ENCODE measurements at places on chromosomes 2 and 18.

DNA sequence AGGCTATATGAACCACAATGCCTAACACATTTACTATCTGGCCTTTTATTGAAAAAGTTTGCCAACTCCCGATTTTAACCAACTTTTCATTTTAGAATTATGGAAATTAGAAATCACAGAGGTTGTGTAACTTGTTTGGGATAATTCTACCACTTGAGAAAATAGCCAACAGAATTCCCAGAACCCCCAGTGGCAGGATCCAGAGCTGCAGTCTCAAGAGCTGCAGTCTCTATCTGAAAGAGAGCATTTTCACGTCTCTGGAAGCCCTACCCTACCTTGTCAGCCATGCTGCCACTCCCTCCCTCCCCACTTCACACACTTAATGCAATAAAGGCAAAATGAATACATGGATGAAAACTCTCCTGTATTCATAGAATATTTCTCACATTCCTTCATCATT, 23.4 kb upstream of the TSPYL6 start:
- no peak for DNase-seq

DNA sequence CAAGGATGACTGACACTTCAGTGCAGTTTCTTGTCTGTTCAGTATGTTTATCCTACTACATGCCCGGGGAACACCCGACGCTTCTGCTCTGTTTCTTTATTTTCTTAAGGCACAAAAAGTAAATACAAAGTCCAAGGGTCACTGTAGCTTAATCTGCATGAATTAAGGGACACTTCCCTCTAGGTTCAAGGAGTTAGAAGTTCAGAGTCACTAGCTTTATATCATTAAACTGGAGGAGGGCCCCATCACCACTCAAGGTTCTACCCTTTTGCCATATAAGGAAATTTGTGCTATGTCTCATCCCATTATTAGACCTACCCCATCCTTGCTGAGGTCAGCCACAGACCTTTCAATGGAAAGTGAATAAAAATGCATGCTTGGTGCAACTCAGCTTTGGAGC, 27.6 kb upstream of the RMDN2 start:
- DNase-seq: no peak

DNA sequence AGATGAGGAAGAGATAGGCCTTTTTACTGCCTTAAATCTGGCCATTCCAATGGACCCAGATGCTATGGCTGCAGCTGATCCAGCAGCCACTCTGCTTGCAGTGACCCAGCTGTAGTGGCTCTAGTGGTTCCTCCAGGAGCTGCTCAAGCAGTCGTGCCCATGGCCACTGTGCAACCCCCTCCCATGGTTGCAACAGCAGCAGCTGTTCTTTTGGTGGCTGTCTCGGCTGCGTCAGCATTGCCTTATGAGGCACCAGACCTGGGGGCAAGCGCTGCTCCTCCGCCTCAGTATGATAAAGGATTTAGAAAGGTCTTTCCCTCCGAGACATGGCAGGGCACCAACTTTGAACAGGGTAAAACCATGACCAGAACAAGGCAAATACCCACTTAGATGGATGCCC, 384.9 kb upstream of the DCC start:
- no peak for DNase-seq

DNA sequence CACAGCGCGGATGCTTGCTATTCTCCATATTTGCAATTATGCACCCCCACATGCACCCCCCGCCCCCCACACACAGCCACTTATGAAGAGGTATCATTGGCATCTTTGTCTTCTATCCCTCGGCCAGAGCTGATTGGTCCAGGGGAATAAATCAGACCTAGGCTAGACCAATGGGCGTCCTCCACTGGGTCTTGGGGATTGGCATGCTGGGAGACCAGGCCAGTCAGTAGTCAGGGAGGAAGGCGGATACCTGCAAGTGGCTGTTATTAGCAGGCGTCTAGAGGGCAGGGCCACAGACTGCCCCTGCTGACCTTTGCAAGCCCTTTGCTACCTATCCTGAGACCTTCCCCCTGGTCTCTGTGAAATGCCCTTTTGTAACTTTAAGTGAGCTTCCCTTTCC, 30.0 kb downstream of the ATOH8 start:
- DNase-seq: no peak

DNA sequence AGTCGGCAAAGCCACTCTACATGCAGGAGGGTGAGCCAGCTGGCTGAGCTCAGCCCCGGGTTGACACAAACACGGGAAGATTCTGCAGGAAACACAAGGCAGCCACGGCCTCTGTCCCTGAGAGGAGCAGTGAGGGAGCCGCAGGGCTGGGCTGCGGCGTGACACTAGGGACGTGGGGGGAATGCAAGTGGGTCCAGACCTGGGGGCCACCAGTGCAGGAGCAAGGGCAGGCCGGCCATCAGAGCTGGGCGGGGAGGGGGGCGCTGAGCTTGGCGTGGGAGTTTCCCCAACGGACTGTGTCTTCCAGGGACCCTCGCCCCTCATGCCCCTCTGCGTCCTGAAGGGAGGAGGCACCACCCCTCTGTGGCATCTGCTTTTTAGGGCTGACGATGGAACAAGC, 12.0 kb upstream of the C1QL2 start:
- no peak for DNase-seq

GRCh38 chr2:74099835-74100234, 47.9 kb downstream of the BOLA3 start:
- no peak for DNase-seq

DNA sequence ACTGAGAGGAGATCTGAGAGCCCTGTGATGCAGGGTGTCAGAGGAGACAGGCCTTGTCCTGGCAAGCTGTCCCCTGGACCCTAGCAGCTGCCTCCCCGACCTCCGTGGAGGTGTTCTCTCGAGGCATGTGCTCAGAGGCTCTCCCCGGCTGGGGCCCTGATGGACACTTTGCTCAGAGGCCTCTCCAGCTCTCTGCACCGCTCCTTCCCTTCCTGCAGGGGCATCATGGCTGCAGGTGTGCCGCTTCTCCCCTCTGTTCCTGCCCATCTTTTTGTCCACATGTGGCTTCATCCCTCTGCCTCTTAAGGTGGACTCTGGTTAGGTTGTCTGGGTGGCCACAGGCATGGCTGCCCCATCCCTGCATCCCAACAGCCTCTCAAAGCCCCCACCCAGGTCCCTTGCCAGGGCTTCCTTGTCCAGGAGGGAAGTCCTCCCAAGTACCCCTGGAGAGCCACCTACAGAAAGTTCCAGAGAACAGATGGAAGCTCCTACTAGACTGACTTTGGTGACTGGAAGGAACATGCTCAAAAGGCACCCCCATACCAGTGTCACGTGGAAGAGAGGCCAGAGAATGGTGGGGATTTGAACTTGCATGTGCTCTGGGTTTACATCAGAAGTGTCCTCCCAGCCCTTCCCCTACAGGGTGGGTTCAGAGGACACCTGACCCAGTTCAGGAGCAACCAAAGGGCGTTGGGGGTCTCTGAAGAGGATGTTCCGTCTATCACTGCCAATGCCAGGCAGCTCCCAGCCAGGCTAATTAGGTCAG, 120.4 kb downstream of the KLHL29 start:
- no peak for DNase-seq

DNA sequence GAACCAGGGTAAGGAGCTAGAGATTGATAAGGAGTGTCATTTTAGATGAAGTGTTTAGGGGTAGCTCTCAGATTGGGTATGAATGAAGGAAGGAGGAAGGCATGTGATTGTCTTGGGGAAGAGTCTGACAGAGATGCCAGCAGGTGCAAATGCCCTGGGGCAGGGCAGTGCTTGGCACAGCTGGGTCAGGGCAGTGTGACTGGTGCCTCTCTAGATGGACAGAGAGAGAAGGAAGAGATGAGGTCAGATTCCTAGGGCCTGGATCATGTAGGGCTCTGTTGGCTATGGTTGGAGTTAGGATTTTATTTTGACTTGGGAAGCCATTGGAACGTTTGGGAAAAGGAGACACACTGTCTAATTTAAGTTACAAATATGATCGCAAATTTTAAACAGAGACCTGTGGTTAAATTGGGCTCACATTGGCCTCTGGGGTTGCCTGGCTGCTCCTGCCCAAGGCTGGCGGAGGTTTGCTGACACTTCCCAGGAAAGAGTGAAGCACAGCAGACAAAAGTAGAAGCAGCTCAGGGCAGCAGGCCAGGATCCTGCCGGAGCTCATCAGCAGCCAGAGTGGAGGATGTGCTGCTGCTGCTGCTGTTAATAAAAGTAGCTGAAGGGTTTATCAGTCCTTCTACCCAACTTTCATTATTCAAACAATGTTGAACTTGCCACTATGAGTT, 32.7 kb upstream of the FHL2 start:
- no peak for DNase-seq

GRCh38 chr2:29255004-29255403, 139.8 kb downstream of the CLIP4 start:
- DNase-seq: no peak

DNA sequence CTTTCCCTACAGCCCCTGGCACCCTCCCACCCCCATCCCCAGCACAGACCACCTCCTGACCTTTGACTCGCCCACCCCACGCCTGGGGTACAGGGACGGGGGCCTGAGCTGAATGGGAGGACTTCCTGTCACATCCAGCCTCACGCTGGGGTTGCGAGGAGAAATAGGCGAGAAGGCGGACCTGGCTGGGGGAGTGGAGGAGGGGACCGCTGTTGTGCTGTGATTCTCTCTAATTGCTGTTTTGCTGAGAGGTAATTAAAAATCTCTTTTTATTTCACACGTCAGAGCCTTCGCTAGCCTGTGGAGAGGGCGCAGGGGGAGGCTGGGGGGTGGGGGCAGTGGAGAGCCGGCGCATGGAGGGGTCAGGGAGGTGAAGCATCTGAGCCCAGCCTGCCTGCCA, 9.7 kb upstream of the ECEL1 start:
- DNase-seq: no peak

DNA sequence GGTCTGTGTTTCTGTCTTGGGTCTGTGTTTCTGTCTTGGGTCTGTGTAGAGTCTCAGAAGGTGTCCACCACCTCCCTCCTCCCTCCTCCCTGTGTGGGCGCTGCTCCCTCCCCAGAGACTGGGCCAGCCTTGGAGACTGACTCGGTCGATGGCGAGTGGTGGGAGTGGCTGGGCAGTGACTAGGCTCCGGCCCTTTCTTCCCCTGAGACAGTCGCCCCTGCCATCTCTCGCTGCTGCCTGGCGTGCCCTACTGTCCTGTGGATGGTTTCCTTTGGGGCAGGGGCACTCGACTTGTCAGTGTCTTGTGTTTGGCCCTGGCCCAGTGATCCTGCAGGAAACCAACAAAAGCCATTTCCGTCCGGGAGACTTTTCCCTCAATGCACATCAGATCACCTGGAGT, 215.8 kb downstream of the NDUFA10 start:
- no peak for DNase-seq

DNA sequence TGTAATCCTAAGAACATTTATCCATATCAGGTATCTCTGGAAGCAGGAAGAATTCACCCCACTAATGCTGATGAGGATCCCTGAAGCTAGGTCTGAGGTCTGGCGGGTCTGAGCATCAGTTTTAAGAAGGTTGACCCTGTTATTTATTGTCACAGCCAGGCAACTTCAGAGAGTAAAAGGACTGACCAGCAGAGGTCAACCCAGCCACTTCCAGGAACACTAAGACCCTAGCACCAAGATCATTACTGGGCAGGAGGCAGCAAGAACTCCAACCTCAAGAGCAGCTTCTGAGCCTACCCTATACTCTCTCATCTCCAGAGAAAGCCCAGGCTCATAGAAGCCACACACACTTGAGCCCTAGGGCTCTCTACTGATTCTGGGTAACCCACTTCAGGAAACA, 901.4 kb downstream of the DCDC2C start:
- no peak for DNase-seq

DNA sequence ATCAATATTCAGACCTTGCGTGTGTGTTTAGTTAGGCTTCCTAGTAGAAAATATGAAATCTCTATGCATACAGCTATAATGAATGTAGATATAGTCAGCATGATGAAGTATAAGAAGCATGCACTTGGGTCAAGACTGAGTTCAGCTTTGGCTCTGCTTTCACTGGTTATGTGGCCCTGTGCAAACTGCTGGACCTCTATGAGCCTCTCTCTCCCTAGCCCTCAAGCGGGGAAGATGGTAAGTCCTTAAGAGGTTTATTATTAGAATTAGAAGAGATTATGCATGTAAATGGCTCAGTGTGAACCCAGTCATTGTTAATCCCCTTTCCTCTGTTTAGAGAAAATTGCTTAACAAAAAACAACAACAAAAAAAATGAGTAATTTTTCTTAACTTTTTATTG, 178.8 kb upstream of the NXPH2 start:
- DNase-seq: no peak

DNA sequence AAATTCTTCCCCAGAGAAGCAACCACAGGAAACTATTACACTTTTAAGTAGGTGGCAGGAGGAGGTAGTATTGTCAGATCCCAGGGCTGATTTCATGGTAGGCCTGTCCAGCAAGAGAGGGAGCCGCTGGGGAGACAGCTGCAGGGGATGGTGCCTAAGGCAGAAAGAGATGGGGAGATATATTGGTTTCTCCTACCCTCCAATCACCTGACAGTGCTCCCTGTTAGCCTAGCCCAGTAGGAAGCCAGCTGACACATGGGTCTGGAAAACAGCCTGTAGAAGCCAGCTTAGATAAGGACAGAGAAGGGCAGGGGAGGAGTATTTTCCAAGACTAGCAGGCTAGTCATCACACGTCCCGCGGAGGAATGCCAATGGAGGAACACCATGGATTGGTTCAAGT, 8.2 kb upstream of the SPOPL start:
- DNase-seq: no peak

- no peak for DNase-seq
These were observed 20.0 kb upstream of the SLC8A1 start for GRCh38 chr2:40471866-40472265.

GRCh38 chr2:175030380-175031271, 25.4 kb upstream of the CHN1 start:
- DNase-seq: no peak

- no peak for DNase-seq
These were observed 25.8 kb downstream of the IMPA2 start for GRCh38 chr18:12007063-12007462.

GRCh38 chr2:74006459-74006858, 21.7 kb downstream of the TET3 start:
- DNase-seq: no peak

- no peak for DNase-seq
These were observed 43.6 kb upstream of the PGAP1 start for GRCh38 chr2:196970099-196970498.

Data from stimulated activated CD4-positive, alpha-beta T cell treated with anti-CD3 and anti-CD28 coated beads, Interleukin-15, amount 100 ng/mL, for 1 hour (primary cell).